CD4-positive, alpha-beta T cell treated with Interleukin-10 for 1 hour (primary cell): ENCODE measurements at places on chromosomes 4 and X.

DNA sequence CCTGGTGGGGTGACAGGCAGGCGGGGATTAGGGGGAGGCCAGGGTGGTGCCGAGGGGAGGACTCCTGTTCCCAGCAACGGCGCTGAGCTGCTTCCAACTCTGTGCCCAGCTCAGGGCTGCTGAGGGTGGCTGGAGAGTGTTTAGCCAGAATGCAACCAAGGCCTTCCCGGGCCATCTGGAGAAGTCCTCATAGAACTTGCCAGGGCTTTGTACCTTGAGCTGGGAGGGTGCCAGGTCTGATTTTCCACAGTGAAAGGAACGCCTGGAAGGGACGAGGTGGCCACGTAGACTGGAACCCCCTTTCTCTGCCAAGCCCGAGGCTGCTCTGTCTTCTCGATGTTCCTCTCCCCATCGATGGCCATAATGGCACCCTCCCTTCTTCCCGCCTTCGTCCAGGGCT, 57.0 kb upstream of the GPR78 start:
- DNase-seq: no peak

DNA sequence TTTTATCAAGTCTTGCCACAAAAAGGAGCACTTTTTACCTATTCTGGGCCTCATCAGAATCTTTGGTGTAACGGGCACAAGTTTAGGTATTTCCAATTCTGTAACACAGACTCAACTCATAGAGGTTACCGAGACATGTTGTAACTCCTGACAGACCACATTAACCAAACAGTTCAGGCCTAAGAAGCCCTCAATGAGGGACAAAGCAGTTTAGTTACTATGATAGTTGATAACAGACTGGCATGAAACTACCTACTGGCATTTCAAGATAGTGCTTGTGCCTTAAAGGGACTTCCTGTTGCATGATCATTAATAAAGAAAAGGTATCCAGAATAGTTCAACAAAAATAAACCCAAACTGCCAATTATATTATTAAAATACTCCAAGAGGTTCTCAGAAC, 64.1 kb downstream of the HUWE1 start:
- DNase-seq: no peak

DNA sequence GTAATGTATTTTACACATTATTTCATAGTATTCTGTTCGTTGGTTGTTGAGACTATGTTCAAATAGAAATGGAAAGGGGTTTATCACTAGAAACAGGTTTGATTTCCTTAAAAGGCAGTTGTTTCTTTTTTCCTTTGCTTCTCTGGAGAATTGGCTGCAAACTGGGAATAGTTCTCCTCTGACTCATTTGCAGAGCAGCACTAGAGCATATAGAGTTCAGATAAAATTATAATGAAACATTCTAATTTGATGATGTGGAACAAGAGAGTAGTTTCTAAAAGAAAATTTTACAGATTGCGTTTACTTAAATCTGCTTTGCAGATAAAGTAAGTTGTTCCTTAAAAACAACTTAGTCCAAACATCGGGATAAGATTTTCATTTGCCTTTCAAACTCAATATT, 29.7 kb downstream of the SYNPO2 start:
- no peak for DNase-seq

DNA sequence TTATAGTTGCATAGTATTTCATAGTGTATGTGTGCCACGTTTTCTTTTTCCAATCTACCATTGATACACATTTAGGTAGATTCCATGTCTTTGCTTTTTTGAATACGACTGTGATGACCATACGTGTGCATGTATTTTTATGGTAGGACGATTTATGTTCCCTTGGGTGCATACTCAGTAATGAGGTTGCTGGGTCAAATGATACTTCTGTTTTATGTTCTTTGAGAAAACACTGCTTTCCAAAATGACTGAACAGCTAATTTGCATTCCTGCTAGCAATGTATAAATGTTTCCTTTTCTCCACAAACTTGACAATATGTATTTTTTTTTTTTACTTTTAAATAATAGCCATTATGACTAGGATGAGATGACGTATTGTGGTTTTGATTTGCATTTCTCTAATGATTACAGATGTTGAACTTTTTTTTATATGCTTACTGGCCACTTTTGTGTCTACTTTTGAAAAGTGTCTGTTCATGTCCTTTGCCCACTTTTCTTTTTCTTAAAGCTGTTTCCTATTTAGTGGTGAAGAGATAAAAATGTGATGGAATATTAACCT, 969.5 kb upstream of the NDST4 start:
- no peak for DNase-seq

DNA sequence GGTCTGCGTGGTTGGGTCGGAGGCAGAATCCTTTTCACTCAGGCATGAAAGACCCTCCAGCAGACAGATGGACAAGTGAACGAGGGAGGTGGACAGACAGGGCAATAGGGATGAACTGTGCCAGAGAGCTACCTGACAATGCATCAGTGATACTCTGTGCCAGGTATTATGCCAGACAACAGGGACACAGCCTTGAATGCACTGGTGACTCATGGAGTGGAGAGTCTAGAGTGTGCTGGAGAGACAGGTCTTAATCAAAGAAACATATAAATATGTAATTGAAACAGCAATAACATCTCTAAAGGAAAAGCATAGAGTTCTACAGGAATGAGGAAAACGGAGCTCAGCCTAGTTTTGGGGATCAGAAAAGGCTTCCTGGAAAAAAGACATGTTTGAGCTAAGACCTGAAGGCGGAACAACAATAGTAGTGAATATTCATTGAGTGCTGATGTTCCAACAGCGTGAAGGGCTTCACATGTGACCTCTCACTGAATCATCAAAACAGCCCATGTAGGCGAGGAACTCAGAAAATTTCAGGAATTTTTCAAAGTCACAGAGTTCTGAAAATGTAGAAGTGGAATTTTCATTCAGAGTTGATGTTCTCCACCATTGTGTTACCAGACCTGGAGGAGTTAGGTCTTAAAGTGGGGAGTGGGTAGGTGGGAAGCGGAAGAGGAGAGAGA, 20.0 kb upstream of the FGFBP2 start:
- DNase-seq: no peak

- no peak for DNase-seq
Observed at GRCh38 chr4:186844059-186844681, 120.5 kb upstream of the FAT1 start.

- DNase-seq: peak; percentile 72
Observed at GRCh38 chr4:121900132-121900983, 30.1 kb upstream of the BBS7 start.

DNA sequence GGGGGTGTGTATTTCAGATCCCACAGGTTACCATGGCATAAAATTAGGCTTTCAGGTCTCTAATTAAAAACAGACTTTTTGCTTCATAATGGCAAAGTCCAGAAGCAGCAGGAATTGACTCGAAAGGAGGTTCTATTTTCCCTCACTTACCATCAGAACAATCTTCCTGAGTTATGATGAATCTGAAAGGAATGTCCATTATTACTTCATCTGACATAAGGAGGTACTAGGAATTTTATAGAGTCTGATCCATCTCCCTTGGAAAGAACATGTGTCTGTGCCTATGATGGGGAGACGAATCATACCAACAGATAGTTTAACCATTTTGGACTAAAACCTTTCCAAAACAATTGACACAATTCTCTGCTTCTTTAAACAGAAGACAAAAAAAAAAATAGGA, 206.3 kb upstream of the FGF13 start:
- DNase-seq: no peak

- no peak for DNase-seq
Observed at GRCh38 chr4:59987289-59987688, 1212.8 kb upstream of the ADGRL3 start.

GRCh38 chrX:45771560-45772340, 571.1 kb upstream of the DIPK2B start:
- peak; percentile 75 for DNase-seq

DNA sequence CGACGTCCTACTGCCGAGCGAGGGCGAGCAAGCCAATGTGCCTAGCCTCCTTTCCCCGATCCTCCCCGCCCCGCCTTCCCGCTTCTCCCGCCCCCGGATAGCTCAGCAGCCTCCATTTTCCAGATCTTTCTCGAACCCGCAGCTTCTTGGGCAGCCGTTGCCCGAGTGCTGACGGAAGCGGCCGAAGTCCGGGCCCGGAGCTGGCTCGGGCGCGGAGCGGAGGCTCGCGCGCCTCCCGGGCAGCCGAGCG, 172 bp upstream of the HSPA4L start:
- DNase-seq: no peak

GRCh38 chrX:133414406-133415275, 648 bp downstream of the GPC4 start:
- no peak for DNase-seq

GRCh38 chr4:40395908-40396793, 61.0 kb downstream of the CHRNA9 start:
- DNase-seq: no peak

DNA sequence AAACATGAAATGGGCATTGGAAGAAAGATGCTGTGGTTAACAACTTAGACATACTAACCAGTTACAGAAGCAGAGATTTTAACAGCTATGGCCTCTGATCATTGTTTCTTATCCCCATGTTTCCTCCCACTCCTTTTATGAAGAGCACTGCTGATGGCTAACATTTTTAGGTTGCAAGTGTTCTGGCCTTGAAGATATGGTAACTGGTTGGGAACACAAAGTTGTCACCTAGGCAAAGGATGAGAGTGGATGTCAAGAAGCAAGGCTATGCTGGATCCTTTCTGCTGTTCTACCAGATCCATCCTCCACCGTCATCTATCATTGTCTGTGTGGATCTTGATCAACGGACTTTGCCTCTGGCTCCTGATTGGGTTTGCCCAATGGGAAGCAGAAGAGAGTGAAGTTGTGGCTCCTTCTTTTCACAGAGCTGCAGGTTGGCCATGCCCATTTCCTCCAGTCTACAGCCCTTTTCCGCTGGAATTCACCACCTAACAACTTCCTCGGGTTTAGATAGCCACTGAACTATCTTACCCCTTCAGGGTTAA, 48.9 kb upstream of the SPP1 start:
- DNase-seq: no peak

DNA sequence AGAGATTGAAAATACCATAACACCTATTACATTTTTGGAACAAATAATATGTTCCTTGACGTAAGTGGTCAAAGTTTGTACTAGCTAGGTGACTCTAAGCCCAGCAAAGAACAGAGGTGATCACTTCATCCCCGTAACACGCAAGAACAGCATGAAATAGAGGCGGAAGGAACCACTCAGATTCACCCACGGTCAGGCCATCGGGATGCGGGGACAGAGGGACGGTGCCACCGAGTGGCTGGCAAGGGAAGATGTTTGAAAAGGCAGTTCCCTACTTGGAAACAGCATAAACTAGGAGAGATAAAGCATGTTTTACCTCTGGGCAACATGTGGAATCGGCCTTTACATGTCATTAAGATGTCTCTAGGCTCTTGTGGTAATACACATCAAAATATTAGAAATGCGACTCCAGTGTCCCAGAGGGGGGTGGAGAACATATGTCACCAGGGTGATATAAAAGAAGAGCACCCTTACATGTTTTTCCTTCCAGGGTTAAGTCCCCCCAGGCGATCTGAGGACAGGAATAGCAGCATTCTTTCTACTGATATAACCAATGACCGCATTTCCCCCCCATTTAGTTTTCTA, 84.0 kb downstream of the PHKA2 start:
- DNase-seq: peak; percentile 1

GRCh38 chr4:105544520-105545286, 7.7 kb upstream of the ARHGEF38 start:
- no peak for DNase-seq

GRCh38 chr4:173573286-173573685, 43.3 kb upstream of the HAND2 start:
- no peak for DNase-seq

GRCh38 chrX:120125444-120125843, 9.7 kb upstream of the RHOXF1 start:
- DNase-seq: no peak

GRCh38 chr4:61657016-61657415, 456.9 kb downstream of the ADGRL3 start:
- DNase-seq: no peak

- no peak for DNase-seq
Observed at GRCh38 chr4:162582180-162582579, 418.4 kb upstream of the FSTL5 start.

- no peak for DNase-seq
Observed at GRCh38 chr4:23897564-23898109, 7.8 kb upstream of the PPARGC1A start.

DNA sequence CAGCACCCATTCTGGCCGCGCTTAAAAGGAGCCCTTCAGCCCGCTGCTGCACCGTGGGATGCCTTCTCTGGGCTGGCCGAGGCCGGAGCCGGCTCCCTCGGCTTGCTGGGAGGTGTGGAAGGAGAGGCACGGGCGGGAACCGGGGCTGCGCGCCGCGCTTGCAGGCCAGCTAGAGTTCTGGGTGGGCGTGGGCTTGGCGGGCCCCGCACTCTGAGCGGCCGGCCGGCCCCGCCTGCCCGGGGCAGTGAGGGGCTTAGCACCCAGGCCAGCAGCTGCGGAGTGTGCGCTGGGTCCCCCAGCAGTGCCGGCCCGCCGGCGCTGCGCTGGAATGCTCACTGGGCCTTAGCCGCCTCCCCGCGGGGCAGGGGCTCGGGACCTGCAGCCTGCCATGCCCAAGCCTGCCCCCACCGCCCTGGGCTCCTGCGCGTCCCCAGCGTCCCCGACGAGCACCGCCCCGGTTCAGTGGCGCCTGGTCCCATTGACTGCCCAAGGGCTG, 111.3 kb downstream of the PCDH18 start:
- DNase-seq: no peak
